T-helper 17 cell (primary cell): ENCODE measurements at places on chromosomes 2 and 18. TPM values are rescaled to one million over a fixed set of nuclear protein-coding genes. Genes with fewer than 3 reads are reported as not detected.

UBE2E3 gene
- 38.2 TPM for total RNA-seq

- no peak overlapping the region for H3K4me3 ChIP-seq
- no peaks in the 10 kb centered on the region for H3K27me3 ChIP-seq
- peaks cover 33% of the 10 kb centered on the region for H3K4me1 ChIP-seq
These were observed 99.7 kb downstream of the HDAC4 start for GRCh38 chr2:239300871-239301735.

SLC38A11 gene
- total RNA-seq: not detected

GRCh38 chr2:75589391-75590105 is 28.8 kb upstream of the EVA1A start:
- no peak overlapping the region for H3K27ac ChIP-seq
- H3K4me3 ChIP-seq: no peak overlapping the region
- DNase-seq: no peak
- H3K4me1 ChIP-seq: no peaks in the 10 kb centered on the region

- H3K27ac ChIP-seq: no peak overlapping the region
- no peak overlapping the region for H3K4me3 ChIP-seq
- H3K36me3 ChIP-seq: no peaks in the 10 kb centered on the region
These were observed 16.8 kb downstream of the GULP1 start for GRCh38 chr2:188308483-188308882.

DNA sequence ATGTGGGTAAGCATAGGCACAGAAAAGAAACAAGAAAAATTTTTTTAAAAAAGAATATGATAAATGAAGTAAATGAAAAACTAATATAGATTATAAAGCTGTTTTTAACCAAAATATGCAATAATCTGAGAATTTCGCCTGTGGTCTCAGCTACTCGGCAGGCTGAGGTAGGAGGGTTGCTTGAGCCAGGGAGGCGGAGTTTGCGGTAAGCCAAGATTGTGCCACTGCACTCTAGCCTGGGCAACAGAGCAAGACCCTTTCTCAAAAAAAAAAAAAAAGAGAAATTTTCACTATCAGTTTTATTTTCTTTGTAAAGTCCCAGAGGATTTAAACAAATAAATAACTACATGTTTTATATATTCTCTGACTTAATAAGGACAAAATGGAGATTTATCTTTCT is 47.3 kb downstream of the DHX57 start:
- peaks cover 9% of the 10 kb centered on the region for H3K36me3 ChIP-seq
- H3K27me3 ChIP-seq: no peaks in the 10 kb centered on the region
- H3K4me1 ChIP-seq: peaks cover 3% of the 10 kb centered on the region
- DNase-seq: no peak

GRCh38 chr2:206837775-206838174 is 72.4 kb downstream of the FASTKD2 start:
- H3K4me3 ChIP-seq: no peak overlapping the region
- H3K4me1 ChIP-seq: no peaks in the 10 kb centered on the region
- H3K27me3 ChIP-seq: peaks cover 6% of the 10 kb centered on the region
- no peak for DNase-seq

DNA sequence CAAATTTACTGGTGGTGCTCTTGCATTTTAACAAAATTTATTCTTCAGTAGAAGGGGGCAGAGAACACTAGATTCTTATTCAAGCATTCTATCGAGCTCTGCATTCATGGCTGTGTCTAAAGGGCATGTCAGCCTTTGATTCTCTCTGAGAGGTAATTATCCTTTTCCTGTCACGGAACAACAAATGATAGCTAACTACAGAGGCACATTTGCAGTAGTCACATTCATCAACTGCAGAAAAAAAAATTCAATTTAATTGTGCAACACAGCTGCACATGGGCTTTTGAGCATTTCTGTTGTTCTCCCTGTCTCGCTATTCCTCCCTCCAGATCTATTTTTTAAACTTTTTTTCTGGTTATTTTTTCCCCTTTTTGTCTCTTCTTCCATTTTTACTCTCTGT is 13.0 kb upstream of the DLX1 start:
- DNase-seq: no peak
- peaks cover 6% of the 10 kb centered on the region for H3K36me3 ChIP-seq
- peaks cover 36% of the 10 kb centered on the region for H3K27me3 ChIP-seq
- H3K4me1 ChIP-seq: no peaks in the 10 kb centered on the region

GRCh38 chr2:53505826-53506225 is 261.8 kb upstream of the CHAC2 start:
- no peaks in the 10 kb centered on the region for H3K4me1 ChIP-seq
- H3K27me3 ChIP-seq: peaks cover 6% of the 10 kb centered on the region
- DNase-seq: no peak

DNA sequence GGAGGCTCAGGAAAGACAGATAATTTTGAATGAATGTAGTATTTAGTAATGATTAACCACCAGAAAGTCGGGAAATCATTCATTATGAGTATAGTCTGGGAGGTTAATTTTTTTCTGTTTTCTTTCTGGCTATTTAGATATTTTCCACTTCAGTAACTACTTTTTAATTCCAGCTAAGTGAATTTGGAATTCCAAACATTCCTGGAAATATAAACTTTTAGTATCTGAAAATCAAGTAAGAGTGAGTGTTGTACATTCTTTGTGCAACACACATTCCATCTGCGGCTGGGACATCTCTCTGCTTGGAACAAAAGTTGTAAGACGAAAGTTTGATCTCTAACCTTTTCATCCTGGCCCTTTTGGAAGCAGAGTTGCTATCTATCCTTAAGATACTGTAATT is 275.7 kb upstream of the SPRED2 start:
- no peaks in the 10 kb centered on the region for H3K4me1 ChIP-seq
- no peak overlapping the region for H3K4me3 ChIP-seq
- no peak overlapping the region for H3K27ac ChIP-seq
- peaks cover 14% of the 10 kb centered on the region for H3K27me3 ChIP-seq

GRCh38 chr2:37894047-37894446 is 31.0 kb upstream of the RMDN2 start:
- peak overlapping the region; percentile 2 for H3K27ac ChIP-seq
- no peaks in the 10 kb centered on the region for H3K27me3 ChIP-seq
- H3K36me3 ChIP-seq: no peaks in the 10 kb centered on the region
- DNase-seq: no peak

- no peak overlapping the region for H3K27ac ChIP-seq
- H3K36me3 ChIP-seq: peaks cover 2% of the 10 kb centered on the region
- DNase-seq: no peak
- H3K27me3 ChIP-seq: no peaks in the 10 kb centered on the region
- no peaks in the 10 kb centered on the region for H3K4me1 ChIP-seq
- H3K4me3 ChIP-seq: no peak overlapping the region
These were observed 445.4 kb downstream of the NBAS start for GRCh38 chr2:15115776-15116175.

GRCh38 chr2:216399621-216400020 is 12.7 kb upstream of the SMARCAL1 start:
- H3K4me1 ChIP-seq: peaks cover 2% of the 10 kb centered on the region
- DNase-seq: no peak
- peaks cover 3% of the 10 kb centered on the region for H3K36me3 ChIP-seq
- H3K4me3 ChIP-seq: no peak overlapping the region
- H3K27ac ChIP-seq: no peak overlapping the region

CKAP2L gene
- 0.97 TPM for total RNA-seq

DNA sequence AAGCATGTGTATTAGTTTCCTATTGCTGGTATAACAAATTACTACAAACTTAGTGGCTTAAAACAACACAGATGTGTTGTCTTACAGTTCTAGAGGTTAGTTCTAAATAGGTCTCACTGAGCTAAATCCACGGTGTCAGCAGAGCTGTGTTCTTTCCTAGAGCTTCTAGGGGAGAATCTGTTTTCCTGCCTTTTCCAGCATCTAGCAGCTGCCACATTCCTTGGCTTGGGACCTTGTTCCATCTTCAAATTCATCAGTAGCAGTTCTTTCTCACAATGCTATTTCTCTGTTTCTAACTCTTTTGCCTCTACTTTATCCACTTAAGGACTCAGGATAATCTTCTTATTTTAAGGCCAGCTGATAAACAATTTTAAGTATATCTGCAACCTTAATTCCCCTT is 32.2 kb upstream of the CREB1 start:
- peaks cover 4% of the 10 kb centered on the region for H3K36me3 ChIP-seq
- peaks cover 5% of the 10 kb centered on the region for H3K27me3 ChIP-seq
- no peak for DNase-seq
- H3K4me3 ChIP-seq: no peak overlapping the region
- no peak overlapping the region for H3K27ac ChIP-seq

DNA sequence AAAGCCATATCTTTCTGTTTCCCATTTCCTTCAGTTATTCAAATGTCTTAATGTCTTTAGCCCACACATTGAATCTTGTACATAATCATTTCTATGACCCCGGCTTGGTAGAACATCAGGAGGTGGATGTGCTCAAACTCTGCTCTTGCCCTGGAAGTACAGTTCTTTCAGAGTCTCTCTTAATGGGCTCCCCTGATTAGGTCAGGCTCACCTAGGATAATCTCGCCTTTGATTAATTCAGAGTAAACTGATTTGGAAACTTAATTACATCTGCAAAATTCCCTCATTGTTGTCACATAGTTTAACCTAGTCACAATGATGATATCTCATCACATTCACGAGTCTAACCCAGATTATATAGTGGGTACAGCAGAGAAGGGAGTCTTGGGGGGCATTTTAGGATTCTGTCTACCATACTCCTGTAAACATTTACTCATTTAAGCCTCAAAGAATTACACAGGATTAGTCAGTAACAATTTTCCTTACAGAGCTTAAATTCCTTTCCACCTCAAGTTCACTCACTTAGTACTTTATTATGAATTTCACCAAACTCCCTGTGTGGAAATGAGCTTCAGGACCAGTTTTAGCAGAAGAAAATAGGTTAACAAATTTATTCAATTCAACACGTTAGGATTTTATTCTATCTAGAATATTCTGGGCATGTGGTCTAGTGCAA is 135.5 kb downstream of the FHOD3 start:
- peaks cover 19% of the 10 kb centered on the region for H3K27me3 ChIP-seq
- DNase-seq: no peak
- no peak overlapping the region for H3K27ac ChIP-seq
- no peak overlapping the region for H3K4me3 ChIP-seq

DNA sequence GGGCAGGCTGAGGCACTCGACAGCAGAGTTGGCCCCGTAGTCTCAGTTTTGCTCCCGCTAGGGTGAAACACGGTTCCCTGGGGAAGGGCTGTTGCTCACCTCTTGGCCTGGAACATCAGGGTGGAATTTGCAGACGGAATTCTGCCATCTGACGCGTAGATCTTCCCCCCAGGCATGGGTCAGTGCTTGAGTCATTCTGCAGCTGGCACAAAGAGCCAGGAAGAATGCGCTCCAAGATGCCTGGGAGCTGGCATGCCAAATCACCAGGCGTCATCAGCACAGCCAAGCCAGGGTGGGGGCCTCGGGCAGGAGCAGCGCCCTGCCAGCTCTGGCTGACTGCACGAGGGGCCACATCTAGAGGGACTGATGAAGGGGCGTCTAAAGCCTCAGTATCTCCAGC is 42.7 kb downstream of the ODC1 start:
- H3K36me3 ChIP-seq: peaks cover 2% of the 10 kb centered on the region
- no peaks in the 10 kb centered on the region for H3K27me3 ChIP-seq
- DNase-seq: no peak
- peaks cover 42% of the 10 kb centered on the region for H3K4me1 ChIP-seq
- H3K27ac ChIP-seq: no peak overlapping the region

DNA sequence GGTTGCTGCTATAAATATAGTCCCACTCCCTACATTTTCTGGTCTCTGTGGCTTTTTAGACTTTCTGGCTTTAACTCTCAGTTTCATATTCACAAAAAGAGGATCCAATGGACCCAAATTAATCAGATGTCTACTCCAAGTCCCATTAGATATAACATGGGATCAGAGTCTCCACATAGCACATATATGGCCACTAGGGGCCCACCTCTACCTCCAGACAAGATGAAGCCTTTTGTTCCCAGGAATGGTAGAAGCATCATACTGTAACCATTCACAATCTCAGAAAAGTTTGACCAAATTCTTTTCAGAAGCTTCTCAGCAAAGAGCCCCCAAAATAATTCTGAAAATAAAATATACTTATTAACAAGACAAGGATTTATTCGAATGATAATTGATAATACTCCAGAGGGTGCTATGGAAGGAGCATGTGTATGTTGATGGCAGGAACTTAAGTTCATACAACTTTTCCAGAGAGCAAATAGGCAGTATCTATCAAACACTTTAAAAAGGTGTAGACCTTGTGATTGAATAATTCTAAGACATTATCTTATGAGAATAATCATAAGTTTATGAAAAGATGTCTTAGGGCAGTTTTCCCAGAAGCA is 382.3 kb upstream of the CRIM1 start:
- DNase-seq: no peak
- H3K27me3 ChIP-seq: peaks cover 24% of the 10 kb centered on the region
- H3K4me3 ChIP-seq: no peak overlapping the region
- H3K4me1 ChIP-seq: peaks cover 2% of the 10 kb centered on the region
- no peak overlapping the region for H3K27ac ChIP-seq
- H3K36me3 ChIP-seq: no peaks in the 10 kb centered on the region

- H3K27ac ChIP-seq: peak overlapping the region; percentile 53
- peaks cover 44% of the 10 kb centered on the region for H3K4me1 ChIP-seq
- DNase-seq: no peak
- peak overlapping the region; percentile 80 for H3K4me3 ChIP-seq
- H3K27me3 ChIP-seq: no peaks in the 10 kb centered on the region
- no peaks in the 10 kb centered on the region for H3K36me3 ChIP-seq
These were observed 13.4 kb downstream of the ITGA6 start for GRCh38 chr2:172440795-172441194.

GRCh38 chr18:75408554-75409506 is 18.7 kb downstream of the SMIM21 start:
- H3K4me1 ChIP-seq: peaks cover 3% of the 10 kb centered on the region
- no peak for DNase-seq
- H3K27ac ChIP-seq: no peak overlapping the region
- H3K4me3 ChIP-seq: no peak overlapping the region

DNA sequence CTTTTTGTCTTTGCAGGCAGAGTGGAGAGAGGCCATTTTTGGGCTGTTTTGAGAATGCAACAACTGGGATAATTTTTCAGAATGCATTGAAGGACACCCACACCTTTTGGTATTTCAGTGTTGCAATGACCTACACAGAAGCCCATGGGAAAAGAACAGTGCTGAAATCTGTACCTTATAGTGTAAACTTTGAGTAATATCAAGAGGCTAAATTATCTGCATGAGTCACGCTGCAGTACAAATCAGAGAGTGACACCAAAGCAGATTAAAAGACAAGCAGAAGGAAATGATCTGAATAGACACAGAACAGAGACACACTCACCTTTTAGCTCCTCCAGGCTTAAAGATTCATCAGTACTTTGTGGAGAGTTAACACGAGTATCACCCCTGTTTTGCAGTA is 265.3 kb downstream of the PAX3 start:
- no peak overlapping the region for H3K27ac ChIP-seq
- peaks cover 3% of the 10 kb centered on the region for H3K4me1 ChIP-seq
- peaks cover 7% of the 10 kb centered on the region for H3K27me3 ChIP-seq
- DNase-seq: no peak
- no peak overlapping the region for H3K4me3 ChIP-seq

GRCh38 chr2:102634831-102635241 is 15.5 kb downstream of the SLC9A2 start:
- H3K4me1 ChIP-seq: no peaks in the 10 kb centered on the region
- H3K27me3 ChIP-seq: peaks cover 30% of the 10 kb centered on the region
- H3K27ac ChIP-seq: no peak overlapping the region
- H3K4me3 ChIP-seq: no peak overlapping the region
- DNase-seq: no peak

- H3K27me3 ChIP-seq: no peaks in the 10 kb centered on the region
- H3K4me3 ChIP-seq: no peak overlapping the region
- no peak for DNase-seq
These were observed 100.2 kb downstream of the ARHGAP15 start for GRCh38 chr2:143229411-143229810.

UGT1A10 gene
- not detected for total RNA-seq
